Uterus (tissue), 4 donors: ENCODE measurements at places on chromosomes 3 and 15. TPM values are rescaled to one million over a fixed set of nuclear protein-coding genes. Genes with fewer than 3 reads are reported as not detected.

DNA sequence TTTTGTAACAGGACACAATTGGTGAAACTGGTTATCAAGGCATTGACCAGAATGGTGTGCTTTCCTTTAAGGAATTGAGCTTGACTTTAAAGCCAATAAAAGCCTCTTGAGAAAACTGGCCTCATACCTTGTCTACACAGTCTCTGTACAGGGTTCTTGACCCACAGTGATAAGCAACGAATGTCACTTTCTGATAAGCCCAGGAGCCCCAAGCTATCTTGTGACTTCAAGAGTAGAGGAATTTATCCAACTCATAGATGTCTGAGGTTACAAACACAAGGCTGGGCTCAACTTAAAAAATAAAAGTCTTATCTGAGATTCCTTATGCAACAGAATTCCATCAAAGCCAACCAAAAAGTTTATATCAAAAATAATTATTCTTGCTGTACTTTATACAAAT lies 212.1 kb downstream of the GBE1 start:
- DNase-seq: no peak

Gene TNFSF10
- 44.7 TPM for total RNA-seq

Gene ELL3
- 0.59 TPM for total RNA-seq

Gene NR2E3
- 0.41 TPM for total RNA-seq

GRCh38 chr15:46701896-46702295 lies 1015.4 kb upstream of the SEMA6D start:
- DNase-seq: no peak

DNA sequence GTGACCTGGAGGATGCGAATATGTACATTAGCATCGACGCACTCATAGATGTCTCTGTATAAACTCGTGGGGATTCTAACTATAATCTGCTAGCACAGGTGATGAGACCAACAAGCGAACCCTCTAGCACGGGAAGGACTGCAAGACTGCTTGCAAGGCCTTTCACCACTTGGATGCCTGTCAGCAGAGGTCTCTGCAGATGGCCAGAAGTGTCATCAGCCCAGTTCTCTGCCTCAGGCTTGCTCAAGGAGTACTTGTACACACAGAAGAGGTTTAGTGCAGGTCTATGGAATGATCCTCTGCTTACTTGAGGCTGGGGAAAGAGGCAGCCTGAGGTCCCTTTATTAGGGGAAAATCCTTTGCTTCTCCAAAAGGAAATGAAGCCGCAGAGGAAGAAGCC lies 48.1 kb downstream of the EDEM1 start:
- no peak for DNase-seq

- no peak for DNase-seq
These were observed 53.1 kb downstream of the CFAP20DC start for GRCh38 chr3:58996730-58997129.
